ENCODE measurements at places on chromosomes 11 and 22.

GRCh38 chr11:73577496-73577917 lies 20.4 kb downstream of the FAM168A start:
- DNase-seq: no peak

DNA sequence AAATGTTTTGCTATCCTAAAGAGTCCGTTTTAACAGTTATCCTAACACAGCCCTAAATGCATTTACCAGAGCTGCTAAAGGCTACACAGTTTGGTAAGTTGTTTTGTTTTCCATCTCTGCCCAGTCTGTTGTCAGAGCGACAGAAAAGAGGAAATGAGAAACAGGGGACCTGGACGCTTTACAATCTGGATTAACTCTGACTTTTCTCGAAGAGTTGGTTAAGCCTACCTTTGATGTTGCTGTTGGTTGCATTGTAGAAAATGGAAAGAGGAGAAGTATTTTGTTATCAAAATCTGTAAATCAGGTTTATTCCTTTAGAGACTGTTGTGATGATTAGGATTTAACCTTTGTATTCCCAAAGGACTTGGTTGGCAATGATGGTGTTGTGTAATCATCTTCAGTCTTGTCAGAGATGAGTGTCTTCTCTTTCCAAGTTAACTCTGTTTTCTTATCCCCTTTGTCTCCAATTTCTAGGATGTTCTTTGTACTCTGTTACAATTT lies 481 bp downstream of the ANGPTL5 start:
- peak; percentile 29 for DNase-seq

GRCh38 chr22:19142394-19142793 lies 2.1 kb downstream of the ESS2 start:
- no peak for DNase-seq

DNA sequence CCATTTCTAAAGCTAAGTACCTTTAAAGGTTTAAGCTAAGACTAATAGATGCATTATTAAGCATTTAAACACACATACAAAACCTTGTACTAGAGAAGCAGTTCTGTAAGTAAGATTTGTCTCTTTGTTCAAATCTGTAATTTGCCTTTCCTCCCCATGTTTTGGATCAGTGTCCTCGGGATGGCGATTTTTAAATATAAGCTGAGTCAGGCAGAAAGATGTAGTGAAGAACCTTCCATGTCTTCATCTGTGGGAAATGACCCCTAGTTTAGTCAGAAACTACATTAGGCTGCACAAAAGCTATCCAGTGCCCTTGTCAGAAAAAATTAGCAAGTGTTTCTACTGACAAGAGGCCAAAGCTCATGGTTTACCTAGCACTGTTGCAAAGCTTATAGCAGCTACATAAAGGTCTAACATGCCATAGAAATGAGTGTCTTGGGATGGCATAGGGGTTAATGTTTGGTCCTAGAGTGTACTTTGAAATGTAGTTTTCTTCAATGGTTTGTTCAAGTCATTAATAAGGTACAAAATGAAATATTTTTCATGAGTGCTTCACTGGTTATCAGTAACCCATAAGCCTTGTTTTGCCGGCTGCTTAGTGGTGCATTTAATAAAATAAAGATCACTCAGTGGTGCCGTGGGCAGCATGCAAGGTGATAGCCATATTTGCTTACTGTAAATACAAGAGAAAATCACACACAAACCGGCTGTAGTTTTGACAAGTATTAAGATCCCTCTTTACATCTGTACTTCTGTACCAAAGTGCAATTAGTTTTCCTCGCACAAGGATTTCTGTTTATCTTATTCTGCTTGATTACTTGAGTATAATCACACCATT lies 139.8 kb downstream of the ELP4 start:
- DNase-seq: peak; percentile 29

GRCh38 chr11:73230931-73231330 lies 12.8 kb downstream of the P2RY2 start:
- DNase-seq: no peak

DNA sequence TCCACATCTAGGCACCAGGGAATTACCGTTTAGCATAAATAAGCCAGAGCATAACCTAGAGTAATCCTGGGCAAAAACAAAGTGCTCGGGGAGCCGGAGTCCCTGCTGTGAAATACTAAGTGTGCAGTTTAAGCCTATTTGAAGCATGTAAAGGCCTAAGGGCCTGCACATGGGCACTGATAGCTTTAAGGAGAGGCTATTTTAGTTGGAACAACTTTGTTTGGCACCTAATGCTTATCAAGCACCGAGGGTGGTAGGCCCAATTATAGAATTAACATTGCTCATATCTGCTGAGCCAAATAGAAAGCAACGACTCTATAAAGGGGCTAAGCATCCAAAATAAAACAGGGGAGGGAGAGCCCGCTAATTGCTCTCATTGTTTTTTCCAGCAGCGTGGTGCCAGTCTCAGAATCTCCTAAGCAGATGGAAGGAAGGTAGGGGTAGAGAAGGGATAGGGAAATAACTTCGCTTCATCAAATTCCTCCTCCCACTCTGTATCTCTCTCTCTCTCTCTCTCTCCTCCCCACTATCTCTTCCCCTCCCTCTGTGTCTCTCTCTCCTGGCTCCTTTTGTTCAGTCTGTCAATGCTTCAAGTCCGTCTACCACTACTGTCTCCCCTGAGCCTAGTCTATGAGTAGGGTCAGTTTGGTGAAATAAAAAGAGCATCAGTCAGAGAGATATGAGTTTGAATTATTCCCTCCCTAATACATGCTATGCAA lies 292.8 kb downstream of the NXPE2 start:
- DNase-seq: no peak

- no peak for DNase-seq
Observed at GRCh38 chr11:8183111-8183510, 14.3 kb upstream of the RIC3 start.

DNA sequence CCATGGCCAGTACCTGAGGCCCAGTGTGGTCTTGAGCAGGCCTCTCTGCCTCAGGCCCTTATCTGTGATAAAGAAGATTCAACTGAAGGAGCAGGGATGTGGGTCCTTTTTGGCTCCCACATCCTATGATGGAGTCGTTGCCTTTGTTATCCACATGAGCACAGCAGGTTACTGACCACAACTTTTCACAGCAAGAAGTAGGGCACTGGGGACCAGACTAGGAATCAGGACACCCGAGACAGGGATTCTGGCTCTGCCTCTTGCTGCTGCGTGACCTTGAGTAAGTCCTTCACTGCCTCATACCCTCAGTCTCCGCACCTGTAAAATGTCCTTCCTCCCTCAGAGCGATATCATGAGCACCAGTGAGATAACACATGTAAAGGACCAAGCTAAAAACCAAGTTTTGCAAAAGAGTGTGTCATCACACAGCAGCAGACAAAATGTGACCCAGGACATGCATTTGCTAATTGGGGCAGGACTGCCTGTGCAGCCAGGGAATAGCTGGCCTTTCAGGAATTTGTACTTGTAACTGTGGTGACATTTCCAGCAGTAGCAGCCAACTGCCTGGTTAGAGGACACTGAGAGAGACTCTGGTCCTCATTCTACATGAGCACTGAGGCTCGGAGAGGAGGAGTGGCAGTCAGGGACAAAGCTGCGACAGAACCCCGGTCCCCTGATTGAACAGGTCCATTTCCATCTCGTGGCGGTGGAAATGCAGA lies 13.2 kb upstream of the SMIM35 start:
- no peak for DNase-seq

DNA sequence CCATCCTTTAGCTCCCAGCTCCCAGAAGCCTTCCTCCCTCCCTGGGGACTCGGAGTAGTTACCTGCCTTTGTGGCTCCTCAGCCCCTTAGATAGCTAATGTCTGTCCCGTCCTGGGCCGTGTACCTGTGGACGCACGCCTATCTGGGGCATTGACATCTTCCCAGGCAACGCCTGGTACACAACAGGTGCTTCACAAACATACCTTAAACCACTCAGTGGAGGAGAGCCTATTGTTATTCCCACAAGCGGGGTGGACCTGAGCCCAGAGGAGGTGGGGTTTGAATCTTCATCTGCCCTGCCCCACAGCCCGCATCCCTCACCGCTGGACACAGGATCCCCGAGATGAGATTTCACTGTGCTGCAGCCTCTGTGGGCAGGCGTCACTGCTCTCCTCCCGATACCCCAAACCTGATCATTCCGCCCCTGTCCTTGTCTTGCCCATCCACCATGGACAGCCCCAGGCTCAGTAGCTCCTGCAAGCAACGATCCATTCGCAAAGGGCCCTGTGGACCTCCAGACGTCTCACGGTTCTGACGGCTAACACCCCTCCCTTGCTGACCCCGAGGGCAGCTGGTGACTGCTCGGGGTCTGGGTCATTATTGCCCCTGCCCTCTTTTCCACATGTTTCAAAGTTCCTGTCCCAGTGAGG lies 73.8 kb upstream of the SHISAL1 start:
- DNase-seq: no peak

DNA sequence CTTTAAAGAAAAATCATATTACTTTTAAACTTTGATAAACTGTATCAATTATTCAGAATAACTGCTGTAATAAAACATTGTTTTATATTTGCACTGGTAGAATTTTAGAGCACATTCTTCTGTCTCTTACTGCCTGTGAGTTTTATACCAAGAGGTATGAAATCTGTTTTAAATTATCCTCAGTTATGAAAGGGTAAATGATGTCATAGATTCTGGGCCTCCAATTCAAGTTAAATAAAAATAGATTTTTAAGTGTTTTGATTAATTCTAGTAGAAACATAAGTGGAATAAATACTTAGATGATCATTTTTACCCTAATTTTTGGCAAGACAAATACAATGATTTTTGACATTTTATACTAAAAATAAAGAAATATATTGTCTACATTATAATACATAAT lies 93.0 kb downstream of the GUCY1A2 start:
- DNase-seq: no peak

DNA sequence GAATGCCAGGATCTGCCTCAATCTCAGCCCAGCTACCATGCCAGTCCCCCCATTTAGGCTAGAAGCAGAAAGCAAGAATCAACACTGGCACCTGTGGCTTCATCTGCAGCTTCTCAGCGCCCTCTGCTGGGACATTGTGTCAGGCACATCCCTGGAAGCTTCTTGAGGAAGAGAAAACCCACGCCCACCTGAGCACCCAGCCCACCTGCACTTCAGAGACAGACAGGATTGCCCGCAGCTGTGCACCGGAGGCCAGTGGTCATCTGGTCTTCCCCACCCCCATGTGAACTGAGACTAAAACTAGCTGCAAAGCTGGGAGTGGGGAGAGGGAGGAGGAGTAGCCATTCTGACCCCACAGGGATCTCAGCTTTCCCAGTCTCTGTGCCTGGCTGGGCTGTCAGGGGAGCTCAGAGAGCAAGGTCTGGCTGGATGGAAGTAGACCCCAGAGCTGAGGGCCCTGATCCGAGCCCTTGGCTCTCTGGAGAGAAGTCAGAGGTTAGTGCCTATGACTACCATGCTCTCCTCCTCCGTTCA lies 66.8 kb downstream of the FEZ1 start:
- DNase-seq: peak; percentile 83

GRCh38 chr11:68358416-68358815 lies 46.0 kb downstream of the LRP5 start:
- no peak for DNase-seq

DNA sequence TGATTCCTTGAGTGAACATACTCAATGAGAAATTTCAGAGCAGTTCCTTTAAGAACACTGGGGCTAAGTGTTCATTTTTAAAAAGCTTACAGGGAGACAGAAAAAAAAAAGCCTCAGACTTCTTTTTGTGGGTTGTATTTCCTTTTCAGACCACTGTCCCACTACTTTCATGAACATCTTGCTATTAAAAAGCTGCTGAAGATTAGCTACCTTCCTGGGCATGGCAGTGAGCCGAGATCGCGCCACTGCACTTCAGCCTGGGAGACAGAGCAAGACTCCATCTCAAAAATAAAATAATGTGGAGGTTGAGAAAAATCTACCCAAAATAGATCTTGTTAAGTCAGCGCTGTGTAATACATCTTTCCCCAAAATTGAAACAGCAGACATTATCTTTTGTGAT lies 10.8 kb downstream of the TRAF6 start:
- DNase-seq: no peak

- DNase-seq: no peak
Observed at GRCh38 chr11:62882431-62882749, 1.7 kb downstream of the SLC3A2 start.

DNA sequence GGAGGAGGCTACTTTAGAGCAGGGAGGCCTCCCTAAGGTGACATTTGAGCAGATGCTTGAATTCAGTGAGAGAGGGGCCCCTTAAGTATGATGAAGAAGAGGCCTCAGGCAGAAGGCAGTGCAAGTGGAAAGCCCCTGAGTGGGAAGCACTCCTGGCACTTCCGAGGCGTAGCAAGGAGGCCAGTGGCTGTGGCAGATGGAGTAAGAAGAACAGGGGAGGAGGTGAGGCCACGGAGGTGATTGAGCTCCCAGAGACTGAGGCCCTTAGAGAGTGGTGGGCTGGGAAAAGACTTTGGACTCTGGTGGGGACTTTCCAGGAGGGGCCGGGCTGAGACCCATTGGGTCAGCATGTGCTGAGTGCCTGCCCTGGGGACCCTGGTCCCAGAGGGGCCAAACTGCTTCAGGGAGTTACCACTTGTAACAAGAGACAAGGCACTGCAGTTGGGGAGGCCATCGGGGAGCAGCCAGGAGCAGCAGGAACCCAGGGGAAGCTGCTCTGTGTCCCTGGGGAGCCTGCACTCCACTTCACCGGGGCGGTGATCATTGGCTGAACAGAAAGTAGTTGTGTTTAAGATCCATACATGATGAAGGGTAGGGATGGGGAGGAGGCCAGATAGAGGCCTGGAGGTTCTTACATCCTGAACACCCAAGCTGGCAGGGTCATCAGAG lies 2.5 kb upstream of the CENPM start:
- no peak for DNase-seq

- DNase-seq: no peak
Observed at GRCh38 chr11:3616721-3617460, 24.9 kb downstream of the ART5 start.

DNA sequence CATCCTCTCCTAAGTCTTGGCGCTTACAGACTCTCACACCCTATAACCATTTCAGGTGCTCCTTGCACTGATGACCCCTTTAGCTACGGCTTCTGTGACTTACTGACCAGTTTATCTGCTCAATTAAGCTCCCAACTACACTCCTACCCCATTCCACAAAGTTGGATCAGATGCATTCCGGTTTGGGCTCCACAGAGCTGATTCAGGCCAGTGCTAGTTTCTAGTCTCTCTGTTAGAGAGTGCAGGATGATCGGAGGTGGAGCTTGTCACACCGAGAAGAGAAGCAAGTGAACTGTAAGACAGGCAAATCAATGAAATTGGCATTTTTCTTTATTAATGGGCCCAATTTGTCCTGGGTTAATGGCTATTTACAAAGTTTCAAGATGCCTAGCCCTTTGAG lies 436.8 kb upstream of the CADM1 start:
- no peak for DNase-seq

- DNase-seq: no peak
Observed at GRCh38 chr11:27008811-27009535, 15.1 kb downstream of the FIBIN start.
